Suppressor macrophage treated with lipopolysaccharide for 4 hours (primary cell): ENCODE measurements at places on chromosomes 1 and 21.

GRCh38 chr1:94908190-94908589, 18.7 kb downstream of the CNN3 start:
- no peak for DNase-seq

GRCh38 chr1:235998812-235999211, 66.1 kb downstream of the NID1 start:
- no peak for DNase-seq

DNA sequence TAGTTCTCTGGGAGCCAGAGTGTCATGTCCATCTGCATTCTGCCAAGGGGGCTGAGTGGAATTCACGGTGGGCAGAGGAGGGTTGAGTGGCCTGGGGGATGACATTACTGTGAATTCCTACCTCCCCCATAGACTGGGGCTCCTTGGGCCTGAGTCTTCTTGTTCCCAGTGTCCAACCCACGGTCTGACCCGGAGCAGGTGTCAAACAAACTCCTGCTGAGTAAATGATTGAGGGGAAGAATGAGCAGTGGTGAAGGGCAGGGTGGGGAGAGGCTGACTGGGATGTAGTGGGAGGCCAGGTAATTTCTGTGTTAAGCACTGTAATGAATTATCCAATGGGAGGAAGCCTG, 597.6 kb downstream of the MATN1 start:
- DNase-seq: no peak

DNA sequence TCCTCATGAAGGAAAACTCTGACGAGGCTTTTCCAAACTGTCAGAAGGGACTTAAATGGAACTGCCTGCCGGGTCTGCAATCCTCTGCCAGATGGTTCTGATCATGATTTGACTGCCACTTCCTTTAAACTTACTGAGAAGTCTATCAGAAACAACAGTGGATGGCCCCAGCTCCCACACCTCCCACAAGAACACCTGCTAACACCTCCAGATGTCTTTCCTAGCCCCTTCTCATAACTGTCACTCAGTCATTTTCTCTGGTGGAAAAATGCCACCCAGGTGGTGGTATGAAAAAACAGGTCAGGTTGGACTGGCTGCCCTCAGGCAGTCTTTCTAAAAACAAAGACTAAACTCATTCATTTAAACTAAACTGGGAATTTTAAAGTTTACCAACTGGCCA, 66.7 kb upstream of the ABCD3 start:
- DNase-seq: no peak

GRCh38 chr1:54008876-54009275, 9.1 kb downstream of the LDLRAD1 start:
- DNase-seq: no peak

- DNase-seq: no peak
Measured at GRCh38 chr21:16707274-16707673, 805.6 kb upstream of the CXADR start.
